ENCODE measurements at places on chromosomes 11 and 22.

GRCh38 chr22:28019881-28020861 is 101.1 kb upstream of the PITPNB start:
- peak; percentile 60 for DNase-seq

- no peak for DNase-seq
Observed at GRCh38 chr11:32302826-32303225, 132.5 kb downstream of the WT1 start.

GRCh38 chr22:28068826-28069225 is 149.8 kb upstream of the PITPNB start:
- DNase-seq, result no peak

GRCh38 chr11:79485694-79486093 is 44.9 kb upstream of the TENM4 start:
- no peak for DNase-seq

DNA sequence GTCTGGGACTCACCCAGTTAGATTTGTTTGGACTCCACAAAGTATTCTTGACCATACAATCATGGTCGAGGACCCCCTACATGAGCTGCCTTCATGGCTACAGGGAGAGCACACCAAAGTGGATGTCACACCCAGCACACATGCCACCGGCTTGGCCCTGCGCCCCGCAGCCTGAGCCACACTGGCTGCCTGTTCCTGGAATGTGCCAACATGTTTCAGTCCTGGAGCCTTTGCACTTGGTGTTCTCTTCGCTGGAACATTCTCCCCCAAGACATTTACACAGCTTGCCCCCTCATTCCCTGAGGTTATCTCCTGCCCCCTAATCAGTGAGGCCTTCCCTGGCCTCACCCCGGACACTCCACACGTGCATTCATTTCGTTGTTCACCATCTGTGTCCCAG is 46.0 kb downstream of the PPARA start:
- DNase-seq, result no peak

GRCh38 chr22:50169181-50169759 is 1.3 kb upstream of the PANX2 start:
- DNase-seq, result no peak

DNA sequence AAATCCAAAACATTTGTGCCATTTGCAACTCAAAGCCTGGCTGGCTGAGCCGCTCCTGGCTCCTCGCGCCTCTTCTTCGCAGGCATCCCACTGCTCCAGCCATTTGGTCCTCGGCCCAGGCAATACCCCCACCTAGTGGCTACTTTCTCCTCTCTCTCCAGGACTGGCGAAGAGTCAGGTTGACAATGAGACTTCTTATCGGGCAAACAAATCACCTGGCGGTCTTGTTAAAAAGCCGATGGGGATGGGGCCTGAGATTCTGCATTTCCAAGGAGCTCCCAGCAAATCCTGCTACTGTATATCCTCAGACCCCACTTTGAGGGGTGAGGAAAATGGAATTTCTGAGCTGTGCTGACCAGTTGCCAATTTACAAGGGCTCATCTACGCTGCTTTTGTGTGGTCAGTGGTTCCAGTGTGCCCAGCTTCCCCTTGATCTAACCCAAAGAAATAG is 89.0 kb downstream of the ISX start:
- peak; percentile 1 for DNase-seq

GRCh38 chr11:98069861-98070260 is 950.9 kb upstream of the CNTN5 start:
- no peak for DNase-seq

- DNase-seq, result no peak
Observed at GRCh38 chr22:18116634-18117033, 6.0 kb downstream of the TUBA8 start.

DNA sequence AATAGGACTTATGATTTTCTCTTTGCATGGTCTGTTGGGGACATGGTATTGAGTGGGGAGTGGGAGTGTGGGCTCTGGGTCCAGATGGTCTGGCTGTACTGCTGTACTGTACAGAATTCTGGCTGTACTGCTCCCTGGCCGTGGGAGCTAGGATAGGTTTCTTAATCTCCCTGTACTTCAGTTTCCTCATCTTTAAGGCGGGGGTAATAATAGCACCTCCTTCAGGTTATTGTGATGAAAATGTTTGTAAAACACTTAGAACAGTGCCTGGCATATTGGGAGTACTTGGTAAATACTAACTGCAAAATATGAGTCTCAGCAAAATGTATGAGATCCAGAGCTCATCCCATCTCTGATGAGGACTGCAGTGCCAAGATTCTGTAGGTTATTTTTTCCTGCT is 198.6 kb downstream of the KIF18A start:
- no peak for DNase-seq

DNA sequence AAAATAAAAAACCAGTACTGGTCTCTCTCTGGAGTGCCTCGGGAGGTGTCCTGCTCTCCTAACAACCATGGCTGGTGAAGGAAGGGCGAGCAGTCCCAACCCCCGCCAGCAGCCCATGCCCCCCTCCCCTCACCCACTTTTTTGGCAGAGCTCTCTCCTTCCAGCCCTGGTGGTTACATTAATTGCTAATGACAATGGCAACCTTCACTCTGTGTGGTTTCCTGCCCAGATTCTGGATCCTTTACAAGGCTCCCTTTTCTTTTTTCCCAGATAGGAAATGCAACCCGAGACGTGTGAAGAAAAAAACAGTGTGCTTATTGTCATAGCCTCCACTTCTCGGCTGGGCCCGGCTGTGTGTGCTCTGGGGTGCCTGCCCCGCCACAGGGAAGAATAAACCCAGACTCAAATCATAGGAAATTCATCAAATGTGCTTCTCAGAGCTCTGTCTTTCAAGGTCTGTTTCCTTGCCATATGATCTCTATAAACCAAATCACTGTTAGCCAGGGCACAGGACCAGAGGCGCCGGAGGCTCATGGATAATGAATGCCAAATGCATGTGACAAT is 513.0 kb downstream of the SOX6 start:
- no peak for DNase-seq

DNA sequence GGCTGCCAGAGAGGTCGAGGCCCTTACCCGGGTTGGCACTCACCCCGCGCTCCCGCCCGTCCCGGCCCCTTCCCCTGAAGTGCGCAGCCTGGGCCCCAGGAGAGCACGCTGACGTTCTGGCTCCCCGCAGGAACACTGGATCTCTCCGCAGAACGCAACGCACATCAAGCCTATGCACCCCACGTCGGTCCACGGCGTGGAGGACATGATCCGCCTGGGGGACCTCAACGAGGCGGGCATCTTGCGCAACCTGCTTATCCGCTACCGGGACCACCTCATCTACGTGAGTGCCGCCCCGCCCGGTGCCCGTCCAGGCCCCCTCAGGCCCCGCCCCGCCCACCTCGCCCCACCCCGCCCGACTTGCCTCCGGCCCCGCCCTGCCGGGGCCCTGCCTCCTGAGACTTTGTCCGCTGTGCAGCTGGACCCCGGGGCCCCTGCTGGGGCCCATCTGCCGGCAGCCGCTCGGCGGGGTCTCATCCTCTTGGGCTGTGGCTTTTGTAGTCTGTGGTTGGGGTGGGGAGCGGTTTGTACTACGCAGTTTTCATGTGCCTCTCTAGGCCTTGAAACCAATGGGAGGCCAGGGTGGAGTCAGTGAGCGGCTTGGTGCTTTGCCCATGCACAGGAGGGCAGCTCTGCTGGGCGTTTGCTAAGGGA is 19.7 kb downstream of the MYO7A start:
- no peak for DNase-seq

DNA sequence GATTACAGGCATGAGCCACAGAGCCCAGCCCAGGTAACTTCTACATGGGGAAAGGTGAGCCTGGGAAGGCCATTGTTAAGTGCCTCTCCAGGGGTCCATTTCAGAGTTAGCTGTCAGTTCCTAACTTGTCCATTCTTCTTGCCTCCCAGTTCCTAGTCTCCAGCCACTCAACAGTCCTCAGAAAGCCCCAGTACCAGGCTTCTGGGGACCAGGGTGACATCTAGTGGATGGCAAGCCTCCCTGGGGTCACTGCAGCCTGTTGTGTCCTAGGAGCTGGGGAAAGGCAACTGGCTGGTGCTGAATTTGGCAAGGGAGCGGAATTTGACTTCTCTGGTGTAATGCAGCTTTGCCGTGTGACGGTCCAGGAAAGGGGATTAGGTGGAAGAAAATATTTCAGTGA is 2.1 kb downstream of the LGALS12 start:
- DNase-seq, result no peak

GRCh38 chr22:40314041-40314440 is 32.3 kb upstream of the ADSL start:
- DNase-seq, result no peak

GRCh38 chr11:32705309-32706033 is 89.0 kb downstream of the CCDC73 start:
- no peak for DNase-seq

DNA sequence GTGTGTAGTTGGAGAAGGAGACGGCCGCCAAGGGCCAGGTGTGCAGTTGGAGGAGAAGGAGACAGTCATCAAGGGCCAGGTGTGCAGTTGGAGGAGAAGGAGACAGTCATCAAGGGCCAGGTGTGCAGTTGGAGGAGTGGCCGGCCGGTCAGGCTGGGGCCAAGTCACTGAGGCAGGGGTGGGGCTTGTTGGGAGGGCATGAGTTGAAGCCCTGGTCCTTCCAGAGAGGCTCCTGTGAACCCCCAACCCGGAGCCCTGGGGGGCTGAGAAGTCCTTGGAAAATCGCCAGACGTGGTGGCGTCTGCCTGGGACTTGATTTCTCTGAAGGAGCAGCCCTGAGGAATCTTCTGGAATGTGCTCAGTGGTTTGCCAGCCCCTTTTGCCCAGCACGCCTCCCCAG is 1320.5 kb downstream of the BRD1 start:
- DNase-seq, result no peak

DNA sequence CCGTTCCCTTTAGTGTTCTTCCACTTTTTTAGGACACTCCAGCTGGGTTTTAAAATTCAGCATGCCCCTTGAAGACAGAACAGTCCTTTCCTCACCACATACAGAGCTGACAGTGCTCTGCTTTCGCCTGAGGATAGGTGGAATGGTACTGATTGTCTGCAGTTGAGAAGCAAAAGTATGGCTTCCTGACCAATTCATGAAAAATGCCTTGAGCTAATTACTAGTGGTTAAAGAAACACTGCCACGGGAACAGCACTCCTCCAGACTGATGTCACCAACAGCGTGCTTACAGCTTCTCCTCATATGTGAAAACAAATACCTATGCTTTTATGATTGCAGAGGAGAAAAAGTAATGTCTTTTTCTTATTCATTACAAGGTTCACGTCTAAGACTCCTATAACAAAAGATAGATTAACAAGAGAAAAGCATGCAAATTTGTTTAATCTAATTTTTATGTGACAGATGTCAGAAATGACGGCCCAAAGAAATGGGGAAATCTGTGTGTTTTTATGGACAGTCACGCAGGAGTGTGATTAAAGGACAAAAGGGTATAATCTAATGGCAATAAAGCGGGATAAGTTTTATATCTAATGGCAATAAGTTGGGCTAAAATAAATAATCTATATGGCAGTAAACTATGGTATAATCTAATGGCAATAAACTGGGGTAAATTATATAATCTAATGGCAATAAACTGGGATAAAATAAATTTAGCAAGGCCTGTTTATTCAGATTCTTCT is 123.4 kb upstream of the ARHGAP42 start:
- DNase-seq, result no peak

DNA sequence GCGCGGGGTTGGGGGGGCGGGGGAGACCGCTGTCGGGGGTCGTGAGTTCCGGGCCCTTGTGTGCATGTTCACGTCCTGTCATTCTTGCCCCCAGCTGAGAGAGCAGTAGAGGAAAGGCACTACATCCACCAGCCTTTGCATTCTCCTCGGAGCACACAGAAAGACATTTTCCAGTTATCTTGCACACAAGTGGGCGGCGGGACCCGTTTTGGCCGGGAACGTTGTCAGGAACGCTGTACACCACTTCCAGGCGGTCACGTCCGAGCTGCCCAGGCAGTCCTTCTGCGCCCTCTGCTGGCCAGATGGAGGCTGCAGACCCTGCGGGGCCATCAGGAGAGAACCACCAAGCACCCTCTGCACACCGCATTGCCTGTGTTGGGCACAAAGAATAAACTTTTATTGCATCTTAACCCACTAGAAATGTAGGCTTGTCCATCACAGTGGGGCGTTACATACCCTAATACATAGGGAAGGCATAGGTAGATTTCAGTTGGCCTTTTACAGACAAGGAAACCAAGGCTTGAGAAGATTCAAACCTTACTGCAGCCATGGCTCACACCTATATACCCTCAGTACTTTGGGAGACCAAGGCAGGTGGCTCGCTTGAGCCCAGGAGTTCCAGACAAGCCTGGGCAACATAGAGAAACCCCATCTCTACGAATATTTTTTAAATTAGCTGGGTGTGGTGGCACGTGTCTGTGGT is 2.8 kb upstream of the CDKN1C start:
- peak; percentile 87 for DNase-seq

DNA sequence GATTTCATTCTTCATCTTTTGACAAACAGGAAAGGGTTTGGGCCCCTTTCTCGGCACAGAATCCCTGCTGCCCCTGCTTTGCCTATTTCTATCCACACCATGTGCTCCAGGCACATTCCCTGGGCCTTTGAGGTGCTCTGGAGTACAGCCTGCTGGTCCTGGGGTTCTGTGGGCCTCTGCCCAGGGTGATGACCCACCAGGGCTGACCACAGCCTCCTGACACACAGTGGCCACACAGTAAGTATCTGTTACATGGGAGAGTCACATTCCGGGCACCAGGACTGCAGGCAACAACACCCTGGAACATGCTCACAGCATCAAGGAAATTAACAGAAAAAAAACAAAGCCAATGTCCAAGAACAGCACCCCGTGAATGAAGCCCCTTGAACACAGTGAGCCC is 39.1 kb downstream of the SCUBE2 start:
- no peak for DNase-seq

- no peak for DNase-seq
Observed at GRCh38 chr11:133553885-133554740, 21.8 kb upstream of the OPCML start.

DNA sequence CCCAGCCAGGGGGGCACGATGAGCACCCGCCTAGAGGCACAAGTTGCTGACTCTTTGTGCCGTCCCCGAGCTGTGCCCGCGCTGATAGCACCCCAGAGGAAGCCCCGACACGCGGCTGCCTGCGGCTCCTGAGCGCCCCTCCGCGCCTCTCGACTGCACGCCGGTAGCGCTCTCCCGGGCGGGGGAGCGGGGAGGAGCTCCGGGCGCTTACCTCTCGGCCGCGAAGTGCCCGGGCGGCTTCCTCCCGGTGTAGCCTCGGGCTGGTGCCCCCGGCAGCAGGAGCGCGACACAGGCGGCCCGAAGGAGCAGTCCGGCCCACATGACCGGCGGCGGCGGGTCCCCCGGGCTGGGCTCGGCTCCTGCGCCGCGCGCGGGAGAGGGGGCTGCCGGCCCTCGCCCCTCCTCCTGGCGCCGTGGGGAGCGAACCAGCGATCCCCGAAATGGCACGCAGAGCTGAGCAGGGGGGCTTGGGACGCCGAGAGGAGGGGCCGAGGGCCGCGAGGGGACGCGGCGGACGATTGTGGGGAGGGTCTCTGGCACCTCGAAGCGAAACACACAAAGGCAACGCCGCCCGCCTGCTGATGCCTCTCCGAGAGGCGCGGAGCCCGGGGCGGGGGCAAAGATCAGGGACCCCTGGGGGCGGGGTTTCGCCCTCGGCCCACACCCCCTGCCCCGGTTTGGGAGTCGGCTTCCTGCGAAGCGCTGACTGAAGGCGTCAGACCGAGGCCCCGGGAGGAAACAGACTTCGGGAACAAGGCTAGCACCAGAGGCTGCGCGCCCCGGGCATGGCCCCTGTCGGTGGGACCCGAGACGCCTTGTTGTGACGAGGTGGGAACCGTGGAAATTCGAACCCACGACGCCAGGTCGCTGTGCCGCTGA is at the start of gene VWCE:
Gene VWCE (minus strand): TSS at position 600 of the 879 bp plus-strand sequence. CDS start 279 bp downstream, at position 321.
- DNase-seq, result peak; percentile 51
